ENCODE measurements at places on chromosomes 5 and 9.
A peak's percentile ranks its signal among the peaks of the same experiment; 100 is the strongest.

- no peak for DNase-seq
Observed at GRCh38 chr9:116154976-116155697, 1.5 kb downstream of the PAPPA start.

GRCh38 chr9:8895106-8895860 lies 1095.7 kb upstream of the DMAC1 start:
- DNase-seq: no peak

DNA sequence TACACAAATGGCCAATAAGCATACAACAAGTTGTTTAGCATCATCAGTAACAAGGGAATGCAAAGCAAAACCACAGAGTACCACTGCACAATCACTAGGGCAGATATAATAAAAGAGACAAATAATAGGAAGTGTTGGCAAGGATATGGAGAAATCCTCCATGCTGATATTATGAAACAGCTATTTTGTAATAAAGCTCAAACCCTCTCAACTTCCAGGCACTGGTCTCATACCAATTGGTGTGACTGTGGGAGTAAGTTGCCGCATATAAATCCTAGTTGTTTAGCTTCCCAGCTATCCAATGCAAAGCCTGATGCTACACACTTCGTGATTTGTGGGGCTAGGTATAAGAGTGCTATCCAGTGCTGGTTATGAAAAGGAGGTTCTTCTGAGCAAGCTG lies 88.6 kb downstream of the SMIM23 start:
- no peak for DNase-seq

GRCh38 chr9:120388003-120388855 lies 191.7 kb downstream of the CDK5RAP2 start:
- no peak for DNase-seq

DNA sequence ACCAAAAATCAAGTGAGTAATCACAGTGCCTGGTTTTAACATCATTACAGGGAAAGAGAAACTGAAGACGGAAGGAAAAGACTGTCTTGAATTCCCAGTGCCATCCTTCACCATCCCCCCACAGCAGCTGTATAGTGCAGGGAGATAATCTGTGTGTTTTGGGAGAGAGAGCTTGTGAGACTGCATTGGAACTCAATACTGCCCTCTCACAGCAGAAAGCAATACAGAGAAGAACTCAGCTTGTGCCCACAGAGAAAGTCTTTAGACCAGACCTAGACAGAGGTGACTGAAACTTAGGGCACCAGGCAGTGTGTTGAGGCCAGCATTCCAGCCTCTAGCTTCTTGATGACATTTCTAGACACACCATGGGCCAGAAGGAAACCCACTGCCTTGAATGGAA lies 754.7 kb upstream of the CDH6 start:
- DNase-seq: no peak

- DNase-seq: no peak
Observed at GRCh38 chr5:178786859-178787499, 56.5 kb upstream of the ZNF354A start.

DNA sequence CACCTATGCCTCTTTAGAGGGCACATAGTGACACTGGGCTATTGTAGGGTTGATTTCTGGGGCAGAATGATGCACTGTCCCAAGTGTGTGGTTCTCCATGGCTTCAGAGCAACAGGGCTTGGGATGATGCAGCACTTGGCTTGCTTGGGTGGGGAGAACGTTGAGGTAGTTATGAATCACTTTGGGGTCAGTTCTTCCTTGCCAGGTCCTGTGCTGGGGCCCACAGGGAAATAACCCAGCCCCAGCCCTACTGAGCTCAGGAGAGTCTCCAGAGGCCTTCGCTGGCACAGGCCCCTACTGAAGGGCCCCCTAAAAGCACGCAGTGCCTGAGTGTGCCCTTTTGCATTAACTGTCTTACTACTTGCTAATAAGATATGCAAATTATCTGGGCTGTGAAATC lies 24.2 kb downstream of the JADE2 start:
- no peak for DNase-seq

DNA sequence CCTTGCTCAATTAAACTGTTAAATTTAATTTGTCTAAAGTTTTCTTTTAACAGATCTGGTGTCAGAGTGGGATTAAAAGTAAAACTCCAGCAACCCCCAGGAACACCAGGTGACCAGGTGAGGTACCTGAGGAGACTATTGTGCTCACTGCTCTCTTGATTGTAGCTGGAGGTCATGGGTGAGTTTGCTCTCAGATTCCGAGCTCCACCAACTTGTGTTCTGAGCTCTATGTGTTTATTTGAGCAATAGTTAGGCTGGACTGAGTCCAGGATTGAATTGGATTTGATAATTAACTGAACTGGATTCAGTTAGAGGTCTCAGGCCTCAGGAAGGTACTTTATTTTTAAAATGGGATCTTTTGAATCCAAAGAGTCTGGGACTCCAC lies 17.9 kb upstream of the SCGB3A2 start:
- no peak for DNase-seq

DNA sequence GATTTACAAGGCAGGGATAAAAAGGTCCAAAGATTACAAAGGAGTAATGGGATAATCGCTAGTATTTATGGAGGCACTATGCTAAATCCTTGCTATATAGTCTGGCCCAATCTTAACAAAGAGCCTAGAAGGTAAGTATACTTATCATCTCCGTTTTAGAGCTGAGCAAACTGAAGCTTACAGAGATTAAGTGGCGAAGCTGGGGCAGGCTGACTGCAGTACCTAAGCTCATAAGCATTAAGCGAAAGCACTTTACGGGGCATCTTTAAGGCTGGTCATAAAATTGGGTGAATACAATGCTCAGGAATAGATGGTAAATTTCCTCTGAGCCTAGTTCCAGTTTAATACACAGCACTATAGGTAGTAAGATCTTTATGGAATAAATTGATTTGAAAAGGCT lies 30.0 kb upstream of the ZNF366 start:
- no peak for DNase-seq

DNA sequence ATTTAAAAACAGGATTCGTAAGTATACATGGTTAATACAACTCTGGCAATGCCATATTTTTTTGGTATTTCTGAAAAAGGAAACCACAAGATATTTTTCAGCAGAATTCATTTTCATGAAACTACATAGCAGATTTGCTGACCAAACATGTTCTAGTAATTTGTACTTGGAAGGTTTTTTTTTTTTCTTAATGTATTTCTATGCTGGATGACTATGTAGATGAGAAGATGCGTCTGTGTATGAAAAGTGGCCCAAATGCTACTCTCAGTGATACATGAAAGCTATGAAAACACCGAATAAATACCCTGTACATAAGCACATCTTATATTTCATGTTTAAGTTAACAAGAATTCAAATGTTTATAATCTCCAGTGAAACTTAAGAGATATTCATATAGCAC lies 400.9 kb upstream of the CYLC2 start:
- no peak for DNase-seq

DNA sequence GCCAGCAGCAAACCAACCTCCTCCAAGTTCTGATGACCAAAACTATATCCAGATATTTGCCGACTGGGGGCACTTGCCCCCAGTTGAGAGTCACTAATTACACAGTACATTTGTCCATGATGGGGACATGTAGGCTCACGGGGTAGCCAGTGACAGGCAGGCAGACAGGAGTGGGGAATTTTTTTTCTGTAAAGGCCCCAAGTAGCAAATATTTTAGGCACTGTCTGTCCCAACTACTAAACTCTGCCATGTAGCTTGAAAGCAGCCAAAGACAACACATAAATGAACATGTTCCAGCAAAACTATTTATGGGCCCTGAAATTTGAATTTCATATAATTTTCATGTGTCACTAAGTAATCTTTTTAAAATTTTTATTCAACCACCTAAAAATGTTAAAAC lies 80.7 kb downstream of the GRIA1 start:
- no peak for DNase-seq

GRCh38 chr5:32329395-32329834 lies 16.7 kb upstream of the MTMR12 start:
- peak; percentile 58 for DNase-seq

- DNase-seq: peak; percentile 35
Observed at GRCh38 chr9:129270205-129270604, 92.1 kb upstream of the IER5L start.

DNA sequence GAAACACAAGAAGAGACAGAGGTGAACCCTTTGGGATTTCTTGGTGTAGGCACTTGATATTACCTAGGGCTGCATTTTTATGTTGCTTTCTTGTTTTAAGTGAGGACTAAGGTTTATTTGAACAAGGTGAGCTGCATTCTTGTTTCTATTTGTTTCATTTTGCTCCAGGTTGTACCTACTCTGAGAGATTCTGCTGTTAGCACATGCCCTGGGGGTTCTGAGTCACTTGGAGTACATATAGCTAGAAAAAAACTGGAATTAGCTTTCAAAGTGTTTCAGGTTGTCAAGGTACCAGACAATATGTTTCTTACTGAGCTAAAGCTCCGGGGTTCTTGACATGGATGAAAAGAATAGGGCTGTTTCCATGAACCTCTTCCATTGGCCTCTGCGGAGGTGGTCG lies 299.4 kb downstream of the ICE1 start:
- no peak for DNase-seq

DNA sequence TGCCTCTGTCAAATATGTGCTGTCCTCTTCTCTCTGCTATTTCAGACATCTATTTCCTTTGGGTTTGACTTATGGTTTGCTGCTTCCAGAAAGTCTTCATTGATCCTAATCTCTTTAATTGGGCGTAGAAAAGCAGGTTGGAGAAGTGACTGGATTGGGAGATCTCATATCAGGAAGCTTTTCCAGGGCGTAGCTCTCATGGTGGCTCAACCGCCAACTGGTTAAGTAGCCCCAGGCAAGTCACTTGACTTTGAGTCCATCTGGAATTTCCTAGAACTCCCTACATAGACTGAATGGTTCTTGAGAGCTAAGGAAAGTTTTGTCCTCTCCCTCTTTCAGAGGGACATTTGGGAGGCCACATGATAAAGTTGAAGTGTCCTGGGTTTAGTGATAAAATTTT lies 192.3 kb upstream of the GLRA1 start:
- DNase-seq: no peak

- DNase-seq: no peak
Observed at GRCh38 chr5:56492812-56493211, 259.7 kb upstream of the ANKRD55 start.

DNA sequence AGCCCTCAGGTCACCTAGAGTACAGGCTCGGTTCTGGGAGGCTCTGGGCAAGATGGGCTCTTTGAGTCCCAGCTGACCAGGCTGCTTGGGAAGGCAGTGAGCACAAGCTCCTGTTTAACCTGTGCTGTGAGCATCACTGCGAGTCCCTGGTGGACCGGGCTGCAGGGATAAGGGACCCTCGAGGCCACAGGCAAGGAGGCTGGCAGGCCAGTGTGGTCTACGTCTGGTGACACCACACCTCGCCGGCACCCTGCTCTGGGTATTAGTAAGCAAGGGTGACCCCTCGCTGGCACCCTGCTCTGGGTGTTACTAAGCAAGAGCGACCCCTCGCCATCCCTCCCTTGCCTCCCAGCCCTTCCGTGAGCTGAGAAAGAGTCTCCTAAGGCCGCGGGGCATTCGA lies 125.9 kb upstream of the FOXD4L5 start:
- DNase-seq: no peak

- DNase-seq: no peak
Observed at GRCh38 chr5:57600321-57600720, 117.7 kb upstream of the ACTBL2 start.

DNA sequence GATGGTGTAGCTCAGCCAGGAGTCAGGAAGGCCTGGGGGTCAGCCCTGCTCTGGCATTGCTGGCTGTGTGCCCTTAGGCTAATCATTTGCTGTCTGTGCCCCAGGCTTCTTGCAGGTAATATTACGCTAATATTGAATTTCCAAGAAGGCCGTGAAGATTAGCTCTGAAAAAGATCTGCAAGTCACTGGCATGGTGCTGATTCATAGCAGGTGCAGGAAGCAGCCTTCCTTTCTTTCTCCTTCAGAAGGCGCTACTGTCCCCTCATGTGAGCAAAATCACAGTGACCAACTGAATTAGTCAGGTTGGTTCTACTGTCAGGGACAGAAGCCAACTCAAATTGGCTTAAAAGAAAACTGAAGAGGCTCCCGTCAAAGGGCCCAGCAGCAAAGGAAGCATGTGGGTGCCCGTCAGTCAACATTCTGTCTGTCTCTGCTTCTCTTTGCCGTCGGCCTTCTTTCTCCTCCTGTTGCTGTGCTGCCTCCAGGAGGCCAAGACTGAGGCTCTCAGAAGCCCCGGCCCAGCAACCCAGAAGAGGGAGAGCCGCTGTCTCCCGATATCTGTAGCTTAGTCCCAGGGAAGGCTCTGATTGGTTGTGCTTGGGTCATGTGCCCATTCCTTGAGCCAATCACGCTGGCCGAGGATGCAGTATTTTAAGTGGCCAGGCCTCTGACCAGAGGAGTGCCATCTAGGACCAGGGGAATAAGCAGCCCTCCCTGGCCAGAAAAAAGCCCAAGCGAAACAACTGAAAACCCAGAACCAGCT lies 67.8 kb upstream of the NEURL1B start:
- DNase-seq: no peak
